ENCODE measurements at places on chromosomes 5 and 9.

DNA sequence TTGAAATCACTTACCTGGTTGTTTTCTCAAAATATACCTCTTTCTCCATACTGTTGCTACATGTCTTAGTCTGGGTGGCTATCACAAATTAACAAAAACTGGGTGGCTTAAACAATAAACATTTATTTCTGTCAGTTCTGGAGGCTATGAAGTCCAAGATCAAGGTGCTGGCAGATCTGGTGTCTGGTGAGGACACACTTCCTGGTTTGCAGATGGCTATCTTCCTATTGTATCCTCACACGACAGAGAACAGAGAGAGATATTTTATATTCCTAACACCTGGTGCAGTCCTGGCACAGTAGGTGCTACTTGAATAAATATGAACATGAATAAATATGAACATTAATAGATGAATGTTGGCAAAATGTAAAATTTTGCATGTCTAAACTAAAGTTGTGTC, 164.3 kb upstream of the ACOT12 start:
- no peak for DNase-seq

- peak; percentile 22 for DNase-seq
Measured at GRCh38 chr5:176609724-176610434, at the start of gene GPRIN1. GPRIN1 (minus strand) TSS chr5:176610156; CDS start chr5:176599834, 10,322 bp downstream.

- DNase-seq: no peak
Measured at GRCh38 chr5:123813937-123814624, 302.1 kb downstream of the CSNK1G3 start.

DNA sequence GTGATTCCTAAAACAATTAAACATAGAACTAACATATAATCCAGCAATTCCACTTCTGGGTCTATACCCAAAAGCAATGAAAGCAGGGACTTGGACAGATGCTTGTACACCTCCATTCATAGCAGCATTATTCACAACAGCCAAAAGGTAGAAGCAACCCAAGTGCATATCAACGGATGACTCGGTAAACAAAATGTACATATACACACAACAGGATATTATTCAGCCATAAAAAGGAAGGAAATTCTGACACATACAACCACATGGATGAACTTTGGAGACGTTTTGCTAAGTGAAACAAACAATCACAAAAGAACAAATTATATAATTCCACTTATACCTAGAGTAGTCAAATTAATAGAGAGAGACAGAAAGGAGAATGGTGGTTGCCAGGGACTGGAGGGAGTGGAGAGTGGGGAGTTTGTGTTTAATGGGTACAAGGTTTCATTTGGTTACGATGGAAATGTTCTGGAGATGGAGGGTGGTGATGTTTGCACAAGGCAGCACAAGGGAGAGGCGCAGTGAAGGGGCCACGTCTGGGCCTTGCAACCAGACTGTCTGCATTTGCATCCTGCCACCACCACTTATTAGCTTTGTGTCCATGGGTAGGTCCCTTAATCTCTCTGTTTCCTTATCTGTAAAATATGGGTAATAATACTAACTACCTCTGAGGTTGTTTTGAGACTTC, 36.3 kb upstream of the RLN1 start:
- DNase-seq: no peak

GRCh38 chr5:148923023-148923422, 96.6 kb downstream of the ADRB2 start:
- no peak for DNase-seq

DNA sequence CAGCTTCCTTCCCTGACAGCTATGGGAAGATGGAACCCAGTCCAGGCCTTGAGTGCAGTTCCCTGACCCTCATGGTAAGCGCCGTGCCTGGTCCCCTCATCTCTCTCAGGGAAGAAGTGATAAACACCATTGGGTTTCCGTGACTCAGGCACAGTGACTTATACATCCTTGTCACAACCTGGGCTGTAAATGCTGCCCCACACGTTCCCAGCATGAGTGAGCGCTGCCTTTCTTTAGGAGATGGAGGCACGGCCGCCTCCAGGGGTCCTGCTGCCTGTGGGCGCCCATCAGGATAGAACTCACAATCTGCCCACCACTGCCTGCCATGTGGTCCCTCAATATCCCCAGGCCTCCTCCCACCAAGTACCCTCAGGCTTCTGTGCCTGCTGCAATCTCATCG, 8.3 kb upstream of the NKD2 start:
- no peak for DNase-seq

DNA sequence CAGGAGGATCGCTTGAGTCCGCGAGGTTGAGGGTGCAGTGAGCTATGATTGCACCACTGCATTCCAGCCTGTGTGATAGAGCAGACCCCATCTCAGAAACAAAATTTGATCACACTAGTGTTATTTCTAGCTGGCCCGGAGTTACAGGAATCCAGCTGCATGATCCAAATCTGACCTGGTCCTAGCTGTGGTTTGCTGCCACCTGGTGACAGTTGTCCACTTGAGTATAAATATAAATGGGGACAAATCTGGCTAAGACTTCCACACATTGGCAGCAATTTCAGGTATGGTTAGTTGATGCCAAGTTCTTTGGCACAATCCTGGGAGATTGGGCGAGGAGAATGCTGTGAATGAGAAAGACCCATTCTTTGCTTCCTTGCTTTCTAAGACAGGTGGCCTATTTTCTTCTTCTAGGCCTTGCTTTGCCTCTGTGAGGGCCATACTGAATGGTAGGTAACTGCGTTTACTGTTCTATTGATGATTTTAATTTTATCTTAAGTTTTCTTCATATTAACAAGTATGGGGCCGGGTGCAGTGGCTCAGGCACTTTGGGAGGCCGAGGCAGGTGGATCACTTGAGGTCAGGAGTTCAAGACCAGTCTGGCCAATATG, 35.4 kb downstream of the UBE2R2 start:
- peak; percentile 14 for DNase-seq

DNA sequence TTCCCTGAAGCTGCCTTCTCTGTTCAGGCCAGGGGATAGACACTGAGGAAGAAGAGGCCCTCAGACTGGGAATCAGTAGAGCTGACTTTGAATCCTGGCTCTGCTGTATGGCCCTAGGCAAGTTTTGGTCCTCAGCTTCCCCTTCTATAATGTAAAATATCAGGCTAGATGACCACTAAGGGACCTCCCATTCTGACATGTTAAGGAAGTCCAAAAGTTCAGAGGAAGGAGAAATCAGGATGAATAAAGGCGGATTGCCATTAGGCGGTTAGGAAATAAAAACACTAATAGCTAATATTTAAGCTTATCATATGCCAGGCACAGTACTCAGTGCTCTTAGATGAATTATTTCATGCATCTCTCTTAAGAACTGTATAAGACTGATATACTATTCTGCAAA, 8.9 kb upstream of the TNIP1 start:
- no peak for DNase-seq

- no peak for DNase-seq
Measured at GRCh38 chr5:43063721-43064171, 23.6 kb upstream of the ANXA2R start.

GRCh38 chr9:137965177-137965795, 87.7 kb downstream of the CACNA1B start:
- DNase-seq: no peak

DNA sequence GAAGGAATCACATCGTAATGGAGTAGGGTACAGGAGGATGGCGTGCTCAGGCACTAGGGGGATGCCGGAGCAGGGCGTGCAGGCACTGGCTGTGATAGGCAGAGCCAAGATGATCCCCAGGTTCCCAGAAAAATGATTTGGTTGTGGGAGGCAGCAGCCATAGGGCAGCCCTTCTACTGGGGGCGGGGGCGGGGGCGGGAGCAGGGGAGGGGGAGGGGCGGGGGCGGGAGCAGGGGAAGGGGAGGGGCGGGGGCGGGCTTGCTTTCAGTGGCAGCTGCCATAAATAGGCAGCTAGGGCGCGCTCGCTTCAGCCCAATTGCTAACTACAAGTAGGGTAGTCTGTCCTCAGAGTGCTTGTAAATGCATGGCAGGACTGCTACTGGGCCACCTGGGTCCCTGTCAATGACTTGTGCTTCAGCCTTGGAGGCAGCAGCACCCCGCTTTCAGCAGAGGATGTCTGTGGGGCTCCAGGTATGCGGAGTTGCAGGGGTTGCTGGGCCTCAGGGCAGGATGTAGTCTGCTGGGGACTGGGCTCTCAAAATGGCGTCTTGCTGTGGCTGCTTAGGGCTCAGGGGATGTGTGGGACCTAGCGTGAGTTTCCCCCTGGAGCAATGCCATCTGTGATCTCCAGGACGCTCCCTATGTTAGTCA, 354.3 kb downstream of the RAB3C start:
- DNase-seq: no peak

GRCh38 chr5:55450050-55450765, 84.6 kb downstream of the PLPP1 start:
- no peak for DNase-seq

- DNase-seq: no peak
Measured at GRCh38 chr9:23598994-23599393, 227.0 kb downstream of the ELAVL2 start.

- peak; percentile 10 for DNase-seq
Measured at GRCh38 chr9:121353241-121354061, 16.6 kb downstream of the STOM start.

DNA sequence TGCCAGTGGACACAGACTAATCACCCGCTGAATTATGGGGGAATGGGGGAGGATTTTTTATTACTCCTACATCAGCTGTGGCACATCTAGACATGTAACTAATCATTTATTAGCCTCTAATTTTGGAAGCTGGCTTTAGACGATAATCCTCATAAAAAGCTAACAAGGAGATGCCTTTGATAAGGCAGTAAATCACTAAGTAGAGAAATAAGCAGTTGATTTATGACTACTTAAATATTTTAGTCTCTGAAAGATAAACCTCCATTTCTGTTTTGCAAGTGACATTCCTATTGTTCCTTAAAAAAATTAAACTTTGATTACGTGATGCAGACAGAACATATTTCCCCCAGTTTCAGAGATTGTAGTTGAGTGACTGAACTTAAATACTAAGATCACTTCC, 206.4 kb upstream of the CDKN2B start:
- DNase-seq: no peak

GRCh38 chr5:120479066-120479465, 15.0 kb downstream of the PRR16 start:
- no peak for DNase-seq

- no peak for DNase-seq
Measured at GRCh38 chr9:84438391-84438790, 97.8 kb upstream of the SLC28A3 start.

GRCh38 chr5:62431735-62432620, 19.4 kb downstream of the IPO11 start:
- no peak for DNase-seq

- no peak for DNase-seq
Measured at GRCh38 chr5:91189480-91190313, 193.4 kb downstream of the ARRDC3 start.

- no peak for DNase-seq
Measured at GRCh38 chr9:92468206-92468605, 14.1 kb downstream of the ASPN start.

GRCh38 chr9:125438506-125439433, 177.1 kb downstream of the GAPVD1 start:
- DNase-seq: no peak

GRCh38 chr5:57650360-57651069, 167.9 kb upstream of the ACTBL2 start:
- DNase-seq: no peak

- DNase-seq: no peak
Measured at GRCh38 chr5:156951359-156951758, 11.7 kb downstream of the TIMD4 start.

- DNase-seq: no peak
Measured at GRCh38 chr9:87554171-87554910, 56.7 kb downstream of the DAPK1 start.

GRCh38 chr9:97359147-97359546, 51.7 kb downstream of the CCDC180 start:
- DNase-seq: no peak

- no peak for DNase-seq
Measured at GRCh38 chr5:134594336-134594735, 38.3 kb downstream of the SAR1B start.

DNA sequence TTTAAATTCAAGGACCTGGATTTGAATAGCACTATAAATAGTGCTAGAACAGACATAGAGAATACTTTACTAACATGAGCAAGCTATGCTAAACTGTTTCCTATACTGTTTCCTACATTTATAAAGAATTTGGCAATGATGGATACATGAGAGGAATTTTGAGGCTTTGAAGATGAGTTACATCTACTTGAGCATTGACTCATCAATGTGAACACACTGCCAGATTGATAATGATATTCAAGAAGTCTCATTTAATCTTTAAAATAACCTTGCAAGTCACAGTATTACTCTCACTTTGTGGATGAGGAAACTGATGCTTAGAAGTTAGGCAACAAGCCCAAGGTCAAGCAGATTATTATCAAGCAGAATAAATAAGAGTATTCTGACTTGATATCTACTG, 281.9 kb downstream of the DNAH5 start:
- no peak for DNase-seq

DNA sequence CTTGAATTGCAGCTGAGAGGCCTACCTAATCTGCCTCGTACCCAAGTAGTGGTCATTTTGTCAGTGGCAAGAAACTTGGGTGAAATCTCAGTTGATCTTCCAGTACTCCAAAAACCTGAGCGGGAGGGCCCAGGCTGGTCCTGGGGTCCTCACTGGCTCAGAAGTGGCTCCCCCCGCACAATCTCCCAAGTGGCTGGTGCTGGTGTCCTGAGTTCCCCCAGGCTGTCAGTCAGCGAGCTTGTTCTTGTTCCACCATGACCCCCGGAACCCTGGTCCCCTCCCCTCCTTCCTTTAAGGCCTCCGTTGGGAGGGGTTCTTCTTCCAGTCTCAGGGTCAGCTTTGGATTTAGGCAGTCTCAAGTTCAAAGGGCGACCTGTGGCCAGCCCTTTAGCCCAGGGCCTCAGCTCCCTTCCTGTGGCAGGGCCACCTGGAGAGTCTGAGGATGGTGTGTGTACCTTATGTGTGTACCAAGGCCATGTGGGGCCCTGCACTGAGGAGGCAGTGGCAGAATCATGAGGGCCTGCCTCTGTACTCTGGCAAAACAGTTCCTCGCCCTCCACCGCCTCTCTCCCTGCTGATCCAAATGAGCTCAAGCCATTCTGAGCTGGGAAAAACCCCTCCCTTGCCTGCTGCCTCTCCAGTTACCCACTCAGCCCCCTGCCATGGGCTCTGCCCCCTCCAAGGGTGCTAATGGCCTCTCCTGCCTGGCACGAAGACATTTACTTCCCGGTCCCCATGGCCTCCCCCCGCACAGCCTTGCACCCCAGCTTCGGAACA, 4.5 kb upstream of the DBN1 start:
- no peak for DNase-seq

DNA sequence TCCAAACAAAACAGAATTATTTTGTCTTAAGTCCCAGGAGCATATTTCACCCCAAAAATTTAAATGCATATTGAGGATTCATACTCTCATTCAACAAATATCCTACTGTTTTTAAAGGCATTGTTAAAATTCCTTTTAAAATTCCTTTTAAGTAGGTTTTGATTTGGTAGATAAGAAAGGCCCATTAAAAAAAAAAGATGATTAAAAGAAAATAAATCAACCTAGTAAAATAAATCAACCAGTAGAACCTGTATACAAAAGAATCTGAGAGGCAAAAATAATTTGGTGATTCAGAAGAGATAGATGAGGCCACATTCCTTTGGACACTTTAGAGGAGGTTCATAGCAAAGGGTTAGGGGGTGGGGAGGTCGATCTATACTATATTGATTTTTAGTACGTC, 585.3 kb upstream of the TLE4 start:
- DNase-seq: no peak

GRCh38 chr9:4923580-4924544, 61.2 kb upstream of the JAK2 start:
- DNase-seq: no peak

- DNase-seq: no peak
Measured at GRCh38 chr5:157252711-157253465, 13.0 kb upstream of the CYFIP2 start.

Measured in stimulated activated CD4-positive, alpha-beta T cell treated with anti-CD3 and anti-CD28 coated beads, TNF-alpha, amount 100 ng/mL, for 1 hour (primary cell).